ENCODE measurements at places on chromosomes 3 and 15. TPM values are rescaled to one million over a fixed set of nuclear protein-coding genes. Genes with fewer than 3 reads are reported as not detected.

Gene UBA5
- 49.1 TPM for total RNA-seq

Gene MCF2L2
- total RNA-seq, result 0.53 TPM

Gene NUSAP1
- 96.3 TPM for total RNA-seq

Gene GOLGA6A
- not detected for total RNA-seq

Gene SLC30A4
- 6.8 TPM for total RNA-seq

Gene GOLGA8J
- total RNA-seq, result not detected
